Myocyte (in vitro differentiated cells): ENCODE measurements at places on chromosomes 5 and 9. TPM values are rescaled to one million over a fixed set of nuclear protein-coding genes. Genes with fewer than 3 reads are reported as not detected.

GRCh38 chr5:42985129-42986037, 54.7 kb downstream of the ANXA2R start:
- peak; percentile 67 for DNase-seq

RANBP17 gene
- 0.42 and 2.0 TPM in 2 replicates for total RNA-seq

DNA sequence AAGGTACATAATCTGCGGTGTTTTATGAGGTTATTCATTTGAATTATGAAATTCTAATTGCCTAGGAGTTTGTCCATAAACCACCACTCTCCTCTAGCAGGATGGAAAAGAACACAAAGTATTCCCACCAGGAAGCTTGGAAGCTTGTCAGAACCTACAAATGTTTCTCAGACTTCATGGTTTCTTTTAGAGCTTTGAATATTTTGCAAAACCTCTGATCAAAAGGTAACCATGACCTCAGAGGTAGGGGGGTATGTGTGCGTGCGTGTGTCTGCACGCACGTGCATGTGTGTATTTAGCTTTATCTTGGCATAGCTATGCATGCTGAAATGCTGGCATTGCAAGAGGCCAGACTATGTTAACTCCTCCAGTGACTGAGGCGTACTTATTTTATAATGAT, 847.0 kb downstream of the TLE1 start:
- DNase-seq, result no peak

- DNase-seq, result no peak
Observed at GRCh38 chr5:62199792-62200716, 106.0 kb upstream of the KIF2A start.

DNA sequence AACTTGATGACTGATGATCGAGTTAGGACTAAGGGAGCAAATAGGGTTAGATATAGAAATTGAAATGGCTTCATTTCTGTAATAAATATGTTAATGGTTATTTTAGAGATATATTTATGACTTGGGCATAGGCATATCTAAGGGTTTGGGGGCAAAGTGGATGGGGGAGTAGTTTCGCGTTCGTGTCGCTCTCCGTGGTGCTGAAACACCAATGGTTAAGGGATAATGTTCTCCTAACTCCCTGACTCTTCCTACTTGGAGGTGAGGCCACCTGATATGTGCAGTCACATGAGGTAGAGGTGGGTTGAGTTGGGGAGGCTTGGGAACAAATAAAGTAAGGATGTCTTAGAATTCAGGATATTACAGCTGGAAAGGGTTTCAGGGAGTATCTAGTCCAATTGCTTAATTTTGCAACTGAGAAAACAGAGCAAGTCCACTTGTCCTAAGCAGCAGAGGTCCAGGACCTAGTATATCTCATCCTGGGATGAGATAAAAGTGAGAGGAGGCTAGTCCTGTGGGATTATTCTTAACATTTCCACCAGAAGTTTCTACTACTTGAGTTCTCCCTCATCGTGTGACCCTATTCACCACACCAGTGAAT, 44.0 kb upstream of the MAP1B start:
- DNase-seq, result peak; percentile 50

- no peak for DNase-seq
Observed at GRCh38 chr5:163947848-163948666, 442.6 kb downstream of the MAT2B start.

- DNase-seq, result no peak
Observed at GRCh38 chr9:5850724-5851122, 17.8 kb upstream of the ERMP1 start.

DNA sequence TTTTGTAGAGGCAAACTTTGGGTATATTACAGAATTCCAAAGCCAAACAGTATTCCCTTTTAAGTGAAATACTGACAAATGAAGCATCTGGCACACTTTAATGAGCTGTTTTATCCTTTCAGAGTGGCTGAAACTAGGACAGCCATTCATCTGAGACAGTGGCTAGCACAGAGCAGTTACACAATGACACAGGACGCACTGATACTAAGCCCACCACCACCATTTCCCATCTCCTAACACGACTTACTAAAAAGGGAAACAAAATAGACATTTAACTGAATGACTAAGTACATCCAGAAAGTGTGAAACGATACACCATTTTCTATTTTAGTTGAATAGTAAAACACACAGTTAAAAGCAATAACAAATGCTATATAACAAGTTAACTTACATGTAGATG, 120.4 kb upstream of the RETREG1 start:
- DNase-seq, result no peak

GBA2 gene
- total RNA-seq, result 31.9 and 34.4 TPM in 2 replicates

- DNase-seq, result no peak
Observed at GRCh38 chr5:142827934-142828576, 57.9 kb downstream of the ARHGAP26 start.
